Activated T-helper 1 cell treated with anti-CD3 and anti-CD28 coated beads, Interleukin-12 subunit alpha, Interleukin-12 subunit beta, Interleukin-2, Interleukin-4 antibody, amounts not matched to agents 30 ng/mL and 10 ng/mL and 1 ng/mL, durations not matched to agents 14 hours and 24 hours and 36 hours (primary cell): ENCODE measurements at places on chromosomes 1 and 21. TPM values are rescaled to one million over a fixed set of nuclear protein-coding genes. Genes with fewer than 3 reads are reported as not detected.

DNA sequence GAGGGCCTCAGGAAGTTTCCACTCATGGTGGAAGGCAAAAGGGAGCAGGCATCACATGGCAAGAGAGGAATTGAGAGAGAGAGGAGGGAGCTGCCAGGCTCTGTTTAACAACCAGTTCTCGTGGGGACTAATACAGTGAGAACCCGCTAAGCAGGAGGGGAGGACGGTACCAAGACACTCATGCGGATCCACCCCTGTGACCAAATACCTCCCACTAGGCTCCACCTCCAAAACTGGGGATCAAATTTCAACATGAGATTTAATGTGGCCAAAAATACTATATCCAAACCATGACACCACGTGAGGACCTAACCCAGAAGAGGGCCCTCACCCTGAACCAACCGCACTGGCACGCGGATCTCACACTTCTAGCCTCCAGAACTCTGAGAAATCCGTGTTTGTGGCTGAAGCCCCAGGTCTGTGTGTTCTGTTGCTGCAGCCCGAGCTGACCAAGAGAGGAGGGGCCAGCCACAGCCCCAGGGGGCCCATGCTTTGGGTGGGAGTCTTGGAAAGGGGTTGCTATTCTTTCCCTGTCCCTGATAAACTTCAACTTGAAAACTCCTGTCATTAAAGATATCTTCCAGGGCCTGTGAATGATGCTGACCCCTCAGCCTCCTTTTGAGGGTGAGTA lies 32.0 kb downstream of the TRIM67 start:
- no peaks in the 10 kb centered on the region for H3K36me3 ChIP-seq
- no peaks in the 10 kb centered on the region for H3K4me1 ChIP-seq
- H3K27ac ChIP-seq, result no peak overlapping the region
- no peak overlapping the region for H3K4me3 ChIP-seq
- no peak for DNase-seq

- no peak for DNase-seq
- peaks cover 12% of the 10 kb centered on the region for H3K36me3 ChIP-seq
- no peak overlapping the region for H3K27ac ChIP-seq
- peaks cover 4% of the 10 kb centered on the region for H3K27me3 ChIP-seq
- H3K4me1 ChIP-seq, result no peaks in the 10 kb centered on the region
These were observed 6.1 kb upstream of the CELSR2 start for GRCh38 chr1:109243221-109243620.

DNA sequence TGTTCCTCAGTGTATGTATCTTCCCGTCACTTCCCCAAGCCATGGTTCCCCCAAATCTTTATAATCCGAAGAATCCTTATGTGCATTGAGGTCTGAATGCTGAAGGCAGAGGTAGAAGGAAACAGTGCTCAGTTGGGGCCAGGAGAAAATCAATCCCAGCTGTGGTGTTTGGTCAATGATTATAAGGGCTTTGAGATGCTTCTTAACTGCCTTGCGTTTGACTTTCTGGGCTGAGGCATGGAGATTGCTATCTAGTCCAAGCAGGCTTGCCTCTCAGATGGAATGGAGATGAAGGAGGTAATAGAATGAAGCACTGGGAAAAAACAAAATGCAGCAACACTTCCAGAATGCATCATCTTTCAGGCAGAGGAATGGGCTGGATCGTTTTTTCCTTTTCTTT lies 3.6 kb upstream of the MAP1LC3C start:
- H3K27ac ChIP-seq, result no peak overlapping the region
- peaks cover 7% of the 10 kb centered on the region for H3K27me3 ChIP-seq
- H3K4me1 ChIP-seq, result peaks cover 4% of the 10 kb centered on the region
- no peak for DNase-seq
- H3K4me3 ChIP-seq, result no peak overlapping the region
- no peaks in the 10 kb centered on the region for H3K36me3 ChIP-seq

DNA sequence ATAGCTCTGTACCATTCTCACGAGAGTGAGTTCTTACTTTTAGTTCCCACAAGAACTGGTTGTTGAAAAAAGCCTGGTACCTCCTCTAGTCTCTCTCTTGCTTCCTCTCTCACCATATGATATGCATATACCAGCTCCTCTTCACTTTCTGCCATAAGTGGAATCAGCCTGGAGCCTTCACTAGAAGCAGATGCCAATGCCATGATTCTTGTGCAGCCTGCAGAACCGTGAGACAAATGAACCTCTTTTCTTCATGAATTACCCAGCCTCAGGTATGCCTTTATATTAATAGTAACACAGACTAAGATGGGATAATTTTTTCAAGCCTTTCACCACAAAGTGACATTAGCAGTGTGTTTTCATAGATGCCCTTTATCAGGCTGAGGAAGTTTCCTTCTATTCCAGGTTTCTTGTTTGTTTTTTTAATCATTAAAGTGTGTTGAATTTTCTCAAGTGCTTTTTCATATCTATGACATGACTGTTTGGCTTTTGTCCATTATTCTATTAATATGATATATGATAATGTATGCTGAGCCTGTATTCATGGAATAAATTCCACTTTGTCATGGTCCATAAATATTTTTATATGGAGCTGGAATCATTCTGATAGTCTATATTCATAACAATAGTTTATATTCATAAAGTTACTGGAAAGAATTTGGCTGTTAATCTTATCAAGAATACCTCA lies 40.7 kb upstream of the C1orf185 start:
- H3K27me3 ChIP-seq, result peaks cover 2% of the 10 kb centered on the region
- no peaks in the 10 kb centered on the region for H3K4me1 ChIP-seq
- no peak overlapping the region for H3K27ac ChIP-seq
- DNase-seq, result no peak
- no peaks in the 10 kb centered on the region for H3K36me3 ChIP-seq
- H3K4me3 ChIP-seq, result no peak overlapping the region

DNA sequence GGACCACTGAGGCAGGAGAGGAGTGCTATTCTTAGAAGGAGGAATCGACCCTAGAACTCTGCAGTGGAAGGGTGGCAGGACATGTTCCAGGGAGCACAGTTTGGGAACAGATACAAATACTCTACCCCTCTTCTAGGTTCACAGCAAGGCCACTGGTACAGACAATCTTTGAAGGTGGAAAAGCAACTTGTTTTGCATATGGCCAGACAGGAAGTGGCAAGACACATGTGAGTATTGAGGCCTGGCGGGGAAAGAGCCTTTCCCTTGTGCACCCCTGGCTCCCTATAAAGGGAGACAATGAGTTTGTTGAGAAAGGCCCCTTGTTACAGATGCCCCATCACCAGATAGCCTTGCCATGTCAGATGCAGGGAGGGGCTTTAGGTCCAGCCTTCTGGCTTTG lies 17.8 kb downstream of the KIF2C start:
- DNase-seq, result no peak
- no peak overlapping the region for H3K4me3 ChIP-seq
- H3K27me3 ChIP-seq, result no peaks in the 10 kb centered on the region
- H3K4me1 ChIP-seq, result peaks cover 4% of the 10 kb centered on the region

DNA sequence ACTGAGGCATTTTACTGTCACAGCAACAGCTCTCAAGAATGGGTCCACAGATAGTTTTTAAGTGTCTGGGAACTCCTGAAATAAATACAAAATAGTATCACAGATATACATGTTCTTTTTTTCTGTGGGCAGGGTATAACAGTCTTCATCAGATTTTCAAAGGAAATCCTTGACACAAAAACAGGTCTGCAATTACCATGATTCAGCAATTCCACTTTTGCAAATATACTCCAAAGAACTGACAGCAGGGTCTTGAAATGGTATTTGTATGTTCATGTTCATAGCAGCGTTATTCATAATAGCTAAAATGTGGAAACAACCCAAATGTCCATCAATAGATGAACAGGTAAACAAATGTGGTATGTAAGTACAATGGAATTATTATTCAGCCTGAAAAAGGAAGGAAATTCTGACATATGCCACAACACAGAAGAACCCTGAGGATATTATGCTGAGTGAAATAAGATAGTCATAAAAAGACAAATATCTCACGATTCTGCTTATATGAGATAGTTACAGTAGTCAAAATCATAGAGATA lies 85.0 kb downstream of the EPS15 start:
- H3K27ac ChIP-seq, result peak overlapping the region; percentile 19
- peaks cover 29% of the 10 kb centered on the region for H3K36me3 ChIP-seq
- no peaks in the 10 kb centered on the region for H3K27me3 ChIP-seq
- peaks cover 30% of the 10 kb centered on the region for H3K4me1 ChIP-seq
- no peak for DNase-seq

DNA sequence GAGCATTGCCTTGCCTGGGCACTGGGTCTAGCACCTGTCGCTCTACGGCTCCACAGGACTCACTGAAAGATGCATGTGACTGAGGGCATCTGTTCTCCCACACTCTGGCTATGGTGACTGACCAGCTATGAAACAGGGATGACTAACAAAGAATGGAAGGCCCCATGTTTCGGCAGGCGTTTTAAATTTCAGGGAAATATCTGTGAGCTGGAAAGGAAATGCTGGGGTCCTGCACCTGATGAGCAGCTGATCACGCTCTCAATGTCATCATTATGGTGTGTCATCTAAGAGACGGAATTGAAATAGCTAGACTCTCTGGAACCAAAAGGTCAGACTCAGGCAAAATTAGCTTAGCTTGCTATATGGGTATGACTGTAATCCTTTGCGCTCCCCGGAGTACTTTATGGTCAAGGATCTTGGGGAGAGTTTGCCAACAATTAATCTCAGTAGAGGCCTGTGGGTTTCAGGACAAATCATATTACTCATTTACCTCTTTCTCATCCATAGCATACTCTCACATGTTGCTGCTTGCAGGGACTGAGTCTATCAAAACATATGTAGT lies 24.5 kb upstream of the PALMD start:
- H3K4me3 ChIP-seq, result no peak overlapping the region
- no peak overlapping the region for H3K27ac ChIP-seq
- H3K27me3 ChIP-seq, result peaks cover 1% of the 10 kb centered on the region
- H3K36me3 ChIP-seq, result no peaks in the 10 kb centered on the region

- H3K4me3 ChIP-seq, result no peak overlapping the region
- H3K36me3 ChIP-seq, result peaks cover 60% of the 10 kb centered on the region
- no peak for DNase-seq
- H3K4me1 ChIP-seq, result peaks cover 81% of the 10 kb centered on the region
- peak overlapping the region; percentile 47 for H3K27ac ChIP-seq
- H3K27me3 ChIP-seq, result no peaks in the 10 kb centered on the region
These were observed 4.2 kb upstream of the CCDC28B start for GRCh38 chr1:32195972-32196823.

GRCh38 chr1:89604414-89604735 lies 28.5 kb upstream of the LRRC8C start:
- H3K4me3 ChIP-seq, result peak overlapping the region; percentile 20

- H3K27ac ChIP-seq, result no peak overlapping the region
- DNase-seq, result no peak
- peaks cover 9% of the 10 kb centered on the region for H3K27me3 ChIP-seq
These were observed 835 bp downstream of the CCDC30 start for GRCh38 chr1:42463921-42464320.

- H3K27me3 ChIP-seq, result peaks cover 2% of the 10 kb centered on the region
- no peak overlapping the region for H3K4me3 ChIP-seq
- no peak overlapping the region for H3K27ac ChIP-seq
- DNase-seq, result no peak
These were observed 110.5 kb upstream of the SERBP1 start for GRCh38 chr1:67540733-67541125.

DNA sequence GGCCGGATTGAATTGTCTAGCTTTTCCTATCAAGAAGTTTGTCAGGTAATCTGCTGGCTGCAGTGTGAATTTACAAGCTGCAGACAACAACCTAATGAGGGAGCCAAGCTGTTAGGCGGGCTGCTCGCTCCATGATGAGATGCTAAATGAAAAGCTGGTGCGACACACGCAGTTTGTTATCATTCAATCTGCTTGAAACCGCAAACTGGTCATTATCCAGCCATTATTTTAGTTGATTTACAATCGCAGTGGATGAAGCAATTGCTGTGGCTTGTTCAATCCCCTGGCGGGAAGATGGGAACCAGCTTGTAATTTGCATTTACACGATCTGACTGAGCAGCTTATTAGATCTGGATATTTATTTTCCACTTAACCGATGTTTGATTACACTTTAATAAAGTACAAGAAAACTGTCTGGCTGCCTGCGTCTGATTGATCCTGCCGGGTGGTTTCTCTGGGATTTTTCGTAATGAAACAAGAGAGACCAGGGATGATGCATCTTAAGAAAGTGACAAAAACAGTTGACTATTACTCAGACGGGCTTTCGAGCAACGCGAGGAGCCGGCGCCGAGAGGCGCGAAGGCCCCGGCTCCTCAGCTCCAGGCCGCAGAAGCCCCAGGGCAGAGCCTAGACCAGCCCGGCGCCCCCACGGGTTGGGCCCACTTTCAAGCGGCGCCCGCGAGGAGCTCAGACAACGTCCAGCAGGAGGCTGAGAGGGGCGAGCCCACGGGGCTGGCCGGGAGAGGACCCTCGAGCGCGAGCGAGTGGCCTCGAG lies 118.0 kb upstream of the BARHL2 start:
- no peak overlapping the region for H3K4me3 ChIP-seq
- DNase-seq, result no peak
- no peaks in the 10 kb centered on the region for H3K36me3 ChIP-seq
- H3K27me3 ChIP-seq, result peaks cover 82% of the 10 kb centered on the region

DNA sequence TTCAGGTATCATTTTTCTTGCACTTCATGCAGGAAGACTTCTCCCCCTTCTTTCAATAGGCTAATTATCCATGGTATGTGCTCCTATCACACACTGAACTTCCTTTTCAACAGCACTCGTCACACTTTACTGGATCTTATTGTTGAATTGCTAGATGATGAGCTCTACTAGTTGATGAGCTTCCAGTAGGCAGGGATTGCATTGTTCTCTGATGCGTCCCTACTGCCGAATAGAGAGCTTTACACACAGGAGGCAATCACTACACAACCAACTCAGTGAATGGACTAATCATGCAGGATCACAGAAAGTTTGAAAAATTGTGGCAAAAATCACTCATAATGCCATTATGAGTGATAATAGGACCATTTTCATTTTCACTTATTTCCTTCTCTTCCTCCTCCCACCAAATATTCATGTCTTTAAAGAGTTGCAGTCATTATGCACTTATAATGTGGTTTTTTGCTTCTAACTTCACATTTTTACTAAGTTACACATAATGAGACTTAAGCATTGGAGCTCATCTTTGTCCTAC lies 128.1 kb upstream of the ZNF648 start:
- no peaks in the 10 kb centered on the region for H3K36me3 ChIP-seq
- H3K27ac ChIP-seq, result no peak overlapping the region
- DNase-seq, result no peak

AGO3 gene
- total RNA-seq, result 26.1 and 33.6 TPM in 2 replicates

HTR6 gene
- not detected in 2 replicates for total RNA-seq

IKBKE gene
- total RNA-seq, result 59.8 and 64.9 TPM in 2 replicates

GNG4 gene
- 103 and 109 TPM in 2 replicates for total RNA-seq

CRNN gene
- not detected in 2 replicates for total RNA-seq

CD52 gene
- 394 and 411 TPM in 2 replicates for total RNA-seq
